ENCODE measurements at places on chromosomes 7 and 10.

DNA sequence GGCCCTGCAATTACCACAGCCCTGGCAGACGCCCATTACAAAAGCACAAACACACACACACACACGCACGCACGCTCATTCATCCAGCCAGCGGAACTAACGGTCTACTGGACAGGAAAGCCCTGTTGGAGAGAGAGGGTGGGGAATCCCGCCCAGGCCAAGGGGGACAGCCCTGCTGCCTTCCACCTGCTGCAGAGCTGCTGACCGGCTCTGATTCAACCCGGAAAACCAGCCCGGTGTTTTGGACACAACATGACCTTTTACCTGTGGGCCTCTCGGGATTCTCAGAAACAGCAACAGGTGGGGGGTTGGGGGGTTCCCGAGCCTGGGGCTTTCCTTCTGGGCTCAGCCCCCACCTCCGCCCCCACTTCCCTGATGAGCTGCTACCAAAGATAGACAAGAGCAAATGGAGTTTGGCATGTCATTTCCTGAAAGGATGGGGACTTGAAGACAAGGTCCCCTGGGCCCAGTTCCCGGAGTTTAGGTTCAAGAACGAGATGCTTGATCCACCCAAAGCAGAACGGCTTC, 18.5 kb upstream of the SERPINE1 start:
- DNase-seq: no peak

- no peak for DNase-seq
Observed at GRCh38 chr7:80934321-80934720, 15.5 kb upstream of the SEMA3C start.

- no peak for DNase-seq
Observed at GRCh38 chr10:64619102-64619501, 1097.9 kb downstream of the REEP3 start.

- no peak for DNase-seq
Observed at GRCh38 chr7:108290459-108291151, 160.4 kb upstream of the LAMB4 start.

- DNase-seq: no peak
Observed at GRCh38 chr10:20094226-20094976, 278.2 kb downstream of the PLXDC2 start.

- no peak for DNase-seq
Observed at GRCh38 chr10:72831696-72832409, 61.7 kb upstream of the OIT3 start.

DNA sequence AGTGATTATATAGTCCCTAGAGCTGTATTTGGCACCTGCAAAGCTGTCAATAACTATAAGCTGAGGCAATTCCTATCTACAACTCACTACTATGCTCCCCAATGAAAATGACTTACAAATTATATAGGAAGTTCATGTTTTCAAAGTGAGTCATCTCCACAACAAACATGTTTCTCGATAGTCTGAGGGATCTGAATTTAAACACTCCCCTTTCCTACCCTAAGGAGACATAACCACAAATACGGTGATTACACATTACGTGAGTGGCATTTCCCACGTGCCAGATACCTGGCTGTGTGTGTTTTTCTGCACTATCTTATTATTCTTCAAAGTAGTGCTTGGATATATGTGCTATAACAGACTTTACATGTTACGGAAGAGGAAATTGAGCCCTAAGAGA, 122.5 kb upstream of the C1QL3 start:
- no peak for DNase-seq

DNA sequence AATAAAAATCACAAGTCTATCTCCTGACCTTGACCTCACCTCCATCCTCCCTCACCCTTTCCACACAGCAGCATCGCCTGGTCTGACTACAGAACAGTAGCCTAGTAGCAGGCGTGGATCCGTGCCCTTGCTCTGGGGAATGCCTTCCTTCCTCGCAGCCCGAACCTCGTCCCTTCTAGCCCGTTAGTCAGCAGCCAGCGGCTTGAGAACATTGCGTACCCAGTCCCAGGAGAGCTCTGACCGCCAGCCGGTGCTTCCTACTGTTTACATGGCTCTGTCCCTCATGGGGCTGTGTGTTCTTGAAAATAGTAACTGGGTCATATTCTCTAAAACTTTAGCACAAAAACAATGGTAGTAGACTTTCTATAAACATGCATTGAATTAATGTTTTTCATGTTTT, 682.7 kb upstream of the IGFBP3 start:
- no peak for DNase-seq

All from DMS 273 treated with DMSO at 0.1 percent for 48 hours (cell line).